ENCODE measurements at places on chromosomes 1 and 21.

DNA sequence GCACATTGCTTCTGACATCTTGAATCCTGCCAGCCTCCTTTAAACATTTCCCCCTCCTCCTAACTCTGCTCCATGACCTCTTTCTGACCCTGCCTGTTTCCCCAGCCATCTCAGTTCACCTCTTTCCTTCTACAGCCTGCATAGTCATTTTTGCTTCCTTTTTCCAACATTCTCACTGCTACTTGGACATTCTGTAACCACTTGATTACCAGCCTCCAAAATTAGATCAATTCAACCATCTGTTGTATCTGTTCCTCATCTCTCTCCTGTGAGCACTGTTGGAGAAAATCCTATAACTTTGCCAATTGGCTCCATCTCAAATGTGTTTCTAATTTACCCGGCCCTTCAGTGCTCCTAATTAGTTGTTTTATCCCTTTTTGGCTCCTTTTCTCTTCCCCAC, 27.5 kb upstream of the GPR88 start:
- no peak for DNase-seq

DNA sequence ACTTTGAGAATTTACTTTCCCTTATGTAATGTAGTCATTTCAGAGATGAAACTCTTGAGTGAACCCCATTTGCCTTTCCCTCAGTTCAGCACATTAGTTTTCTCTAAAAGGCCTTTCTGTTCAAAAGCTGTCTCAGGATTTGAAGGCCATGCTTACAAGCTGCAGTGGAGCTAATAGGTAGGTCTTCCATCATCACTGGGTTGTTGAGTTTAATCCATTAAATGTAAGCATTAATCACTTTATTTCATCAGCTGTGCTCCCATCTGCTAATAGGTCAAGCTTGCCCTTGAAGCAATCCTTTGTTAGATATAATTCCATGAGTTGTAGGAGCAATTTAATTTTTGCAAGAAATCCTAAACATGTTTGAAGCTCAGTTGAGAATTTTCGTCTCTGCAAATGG, 422.2 kb upstream of the ZP4 start:
- no peak for DNase-seq

DNA sequence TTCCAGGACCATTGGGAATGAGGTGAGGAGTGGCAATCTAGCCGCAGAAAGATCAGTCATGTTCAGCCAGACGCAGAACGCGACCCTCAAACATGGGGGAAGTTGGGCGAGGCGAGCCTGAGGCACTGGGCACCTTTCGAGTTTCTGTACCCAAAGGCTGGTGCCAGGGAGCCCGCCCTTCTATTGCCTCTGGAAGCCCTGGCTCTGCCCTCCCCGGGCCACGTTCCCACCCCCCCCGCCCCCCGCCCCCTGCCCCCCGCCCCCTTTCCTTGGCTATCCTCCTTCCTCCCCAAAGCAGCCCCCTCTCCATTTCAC, 2.2 kb upstream of the ZBTB7B start:
- DNase-seq, result peak; percentile 74

DNA sequence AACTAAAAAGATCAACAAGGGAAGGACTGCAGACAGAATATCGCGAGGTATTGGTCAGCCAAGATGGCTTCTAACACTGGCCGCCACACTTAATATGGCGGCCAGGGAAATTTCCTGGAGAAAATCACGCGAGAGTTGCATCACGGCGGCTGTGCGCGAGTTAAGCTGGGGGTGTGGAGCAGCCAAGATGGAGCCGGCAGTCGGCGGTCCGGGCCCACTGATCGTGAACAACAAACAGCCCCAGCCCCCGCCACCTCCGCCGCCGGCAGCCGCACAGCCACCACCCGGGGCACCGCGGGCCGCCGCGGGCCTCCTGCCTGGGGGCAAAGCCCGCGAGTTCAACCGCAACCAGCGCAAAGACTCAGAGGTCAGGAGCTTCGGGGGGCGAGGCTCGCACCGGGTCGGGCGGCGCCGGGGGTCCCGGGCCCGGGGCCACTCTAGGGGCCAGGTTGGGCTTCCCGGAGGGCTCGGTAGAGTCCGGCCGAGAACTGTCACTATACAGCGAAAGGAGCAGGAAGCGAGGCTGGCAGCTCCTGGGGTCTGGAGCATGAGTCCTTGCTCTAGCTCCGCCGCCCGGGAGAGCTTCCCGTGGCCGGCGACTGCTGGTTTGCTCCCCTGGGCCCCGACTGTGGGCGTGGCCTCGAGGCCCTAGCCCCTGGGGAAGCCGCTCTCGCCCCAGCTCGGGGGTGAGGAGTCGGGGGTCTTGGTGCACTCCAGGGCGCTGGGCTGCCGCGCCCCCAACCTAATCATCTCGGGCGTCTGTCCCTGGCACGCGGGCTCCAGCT, at the start of gene STRIP1:
STRIP1 (plus strand) TSS at position 174 of the 785 bp plus-strand sequence; CDS start at position 188, 14 bp downstream.
- DNase-seq, result peak; percentile 82

- no peak for DNase-seq
These were observed 34.9 kb downstream of the PIK3C2B start for GRCh38 chr1:204459706-204460105.

GRCh38 chr1:24502065-24502708, 449 bp upstream of the RCAN3 start:
- DNase-seq, result peak; percentile 83

GRCh38 chr1:12409681-12410080, 179.9 kb downstream of the VPS13D start:
- DNase-seq, result no peak

DNA sequence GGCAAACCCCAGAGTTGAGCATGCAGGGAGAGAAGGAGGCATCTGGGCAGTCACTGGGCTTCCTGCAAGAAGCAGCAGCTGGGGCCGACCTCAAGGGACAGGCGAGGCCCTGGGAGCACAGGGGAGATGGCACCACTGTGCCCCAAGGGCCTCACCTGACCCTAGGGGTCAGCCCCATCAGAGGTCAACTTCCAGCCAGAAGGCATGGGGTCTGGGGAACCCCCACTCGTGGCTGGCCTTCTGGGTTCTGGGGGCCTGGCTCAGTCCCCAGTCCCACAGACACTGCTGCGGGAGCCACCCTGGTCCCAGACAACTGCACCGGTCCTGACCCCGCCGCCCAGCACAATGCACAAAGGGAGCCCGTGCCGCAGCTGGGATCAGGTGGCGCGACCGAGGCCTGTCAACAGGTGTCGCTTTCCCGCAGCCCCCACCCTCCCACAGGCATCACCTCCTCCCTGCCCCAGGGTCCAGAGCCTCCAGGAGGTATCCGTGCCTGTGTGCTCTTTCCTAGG, 6.2 kb downstream of the WNT9A start:
- no peak for DNase-seq

- DNase-seq, result no peak
These were observed 6.7 kb upstream of the PADI6 start for GRCh38 chr1:17365293-17365692.

GRCh38 chr1:160346958-160347357, 3.8 kb downstream of the NCSTN start:
- no peak for DNase-seq

- no peak for DNase-seq
These were observed 19.7 kb upstream of the RAB4A start for GRCh38 chr1:229251185-229251584.

DNA sequence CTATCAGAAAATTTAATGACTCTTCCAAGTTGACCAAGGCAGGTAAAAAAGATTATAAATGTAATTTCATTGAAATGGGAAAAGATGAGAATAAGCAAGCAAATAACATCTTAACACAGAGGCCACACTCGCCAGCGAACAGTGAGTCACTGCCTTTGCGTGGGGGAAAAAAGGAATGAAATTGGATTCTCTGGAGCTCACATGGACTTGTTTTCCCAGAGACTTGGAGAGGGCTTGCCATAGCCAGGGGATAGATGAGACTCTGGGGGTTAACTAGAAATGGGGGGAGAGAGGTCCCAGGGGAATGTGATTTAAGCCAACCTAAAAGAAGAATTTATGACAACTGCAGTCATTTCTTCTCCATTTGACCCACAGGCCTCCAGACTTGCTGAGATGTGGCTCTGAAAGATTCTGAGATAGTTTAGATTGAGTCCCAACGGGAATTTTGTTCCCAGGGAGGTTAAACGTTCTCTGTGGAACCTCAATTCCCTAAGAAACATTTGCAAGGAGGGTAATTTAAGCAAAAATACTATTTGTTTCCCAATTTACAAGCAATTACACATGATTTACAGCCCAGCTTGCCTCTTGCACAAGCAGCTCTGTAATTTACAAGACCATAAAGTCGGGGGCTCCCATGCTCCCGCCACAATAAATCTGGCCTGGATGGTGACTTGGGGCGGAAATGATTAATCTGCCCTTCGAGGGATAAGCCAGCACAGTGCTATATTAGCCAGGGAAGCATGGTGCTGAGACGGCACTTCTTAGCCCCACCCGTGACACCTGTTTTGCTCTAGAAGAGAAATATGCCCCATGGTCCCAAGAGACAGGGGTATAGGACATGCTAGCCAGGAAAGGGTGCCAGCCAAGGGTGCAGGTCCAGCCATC, 68.8 kb downstream of the GRIK3 start:
- peak; percentile 28 for DNase-seq

- no peak for DNase-seq
These were observed 7.3 kb downstream of the SYNC start for GRCh38 chr1:32695098-32695904.

GRCh38 chr1:114318961-114319360, 165.3 kb upstream of the SYT6 start:
- DNase-seq, result no peak
